ENCODE measurements at places on chromosomes 2 and 18. TPM values are rescaled to one million over a fixed set of nuclear protein-coding genes. Genes with fewer than 3 reads are reported as not detected.

Gene KLF7
- 40.6 TPM for total RNA-seq

Gene CLIP4
- total RNA-seq: 23.3 TPM

Gene SFTPB
- not detected for total RNA-seq

Gene PLB1
- 0.90 TPM for total RNA-seq

Gene SLC9A4
- 0.11 TPM for total RNA-seq

Gene HOXD13
- total RNA-seq: not detected

Data from activated T-helper 17 cell treated with anti-CD3 and anti-CD28 coated beads, Interleukin-2, amount 50 U/mL, for 72 hours (primary cell).